ENCODE measurements at places on chromosomes 5 and 9.

- no peak overlapping the region for H3K27ac ChIP-seq
- no peak overlapping the region for H3K4me3 ChIP-seq
- DNase-seq, result no peak
- H3K4me1 ChIP-seq, result peaks cover 7% of the 10 kb centered on the region
- H3K27me3 ChIP-seq, result peaks cover 19% of the 10 kb centered on the region
Observed at GRCh38 chr5:76358-77169, 15.4 kb upstream of the PLEKHG4B start.

- peaks cover 23% of the 10 kb centered on the region for H3K27me3 ChIP-seq
- no peak overlapping the region for H3K4me3 ChIP-seq
- no peak overlapping the region for H3K27ac ChIP-seq
- H3K36me3 ChIP-seq, result no peaks in the 10 kb centered on the region
- DNase-seq, result no peak
Observed at GRCh38 chr9:97705354-97705950, 8.3 kb upstream of the XPA start.

DNA sequence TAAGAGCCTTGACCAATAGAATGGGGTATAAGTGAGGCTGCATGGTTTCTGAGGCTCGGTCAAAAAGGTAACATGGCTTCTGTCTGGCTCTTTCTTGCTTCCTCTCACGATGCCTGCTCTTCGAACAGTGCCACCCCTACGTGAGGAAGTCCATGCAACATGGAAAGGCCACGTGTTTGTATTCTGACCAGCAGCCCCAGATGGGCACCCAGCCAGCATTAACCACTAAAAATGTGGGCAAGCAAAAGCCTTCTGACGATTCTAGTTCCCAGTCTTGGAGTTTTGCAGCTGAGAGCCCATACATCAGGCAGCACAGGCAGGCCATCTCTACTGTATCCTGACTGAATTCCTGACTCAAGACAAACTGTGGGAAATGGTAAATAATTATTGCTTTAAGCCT lies 24.2 kb upstream of the NREP start:
- peaks cover 6% of the 10 kb centered on the region for H3K27me3 ChIP-seq
- no peak for DNase-seq
- H3K4me3 ChIP-seq, result no peak overlapping the region
- H3K27ac ChIP-seq, result no peak overlapping the region
- no peaks in the 10 kb centered on the region for H3K36me3 ChIP-seq

- no peak overlapping the region for H3K4me3 ChIP-seq
- no peaks in the 10 kb centered on the region for H3K27me3 ChIP-seq
- H3K36me3 ChIP-seq, result peaks cover 11% of the 10 kb centered on the region
- H3K27ac ChIP-seq, result no peak overlapping the region
Observed at GRCh38 chr9:83024506-83025125, 38.3 kb downstream of the RASEF start.

DNA sequence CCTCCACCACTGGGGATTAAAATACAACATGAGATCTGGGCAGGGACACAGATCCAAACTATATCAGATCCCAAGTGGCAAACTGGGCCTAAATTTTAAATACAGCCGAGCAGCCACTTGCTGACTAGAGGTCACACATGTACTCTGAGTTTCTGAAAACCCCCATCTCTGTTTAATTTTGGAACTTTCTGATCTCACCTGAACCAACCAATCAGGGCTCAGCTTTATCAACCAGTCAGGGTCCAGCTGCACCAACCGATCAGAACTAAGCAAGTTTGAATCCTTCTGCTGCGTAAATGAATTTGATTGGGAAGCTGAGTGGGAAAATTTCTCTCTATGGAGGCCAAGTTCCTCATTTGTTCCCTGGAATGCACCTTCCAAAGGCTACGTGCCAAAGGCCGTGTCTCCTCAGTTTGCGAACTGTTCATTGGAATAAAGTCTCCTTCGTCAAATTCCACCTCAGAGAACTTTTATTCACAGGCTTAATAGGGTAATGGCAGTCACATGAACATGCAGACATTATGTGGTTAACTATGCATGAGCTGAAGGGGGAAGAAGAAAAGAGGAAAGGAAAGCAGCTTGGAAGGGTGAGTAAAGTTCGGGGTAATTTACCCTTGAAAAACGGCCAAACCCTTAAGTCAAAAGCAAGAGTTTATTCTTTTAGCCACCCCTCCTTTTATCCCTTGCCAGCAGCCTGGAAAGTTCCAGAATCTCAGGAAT lies 3.7 kb downstream of the CD180 start:
- H3K27me3 ChIP-seq, result no peaks in the 10 kb centered on the region
- DNase-seq, result no peak
- no peak overlapping the region for H3K4me3 ChIP-seq
- H3K36me3 ChIP-seq, result no peaks in the 10 kb centered on the region
- H3K4me1 ChIP-seq, result peaks cover 4% of the 10 kb centered on the region
- H3K27ac ChIP-seq, result no peak overlapping the region

All from progenitor cell of endocrine pancreas (in vitro differentiated cells).